ENCODE measurements at places on chromosomes 6 and 20. TPM values are rescaled to one million over a fixed set of nuclear protein-coding genes. Genes with fewer than 3 reads are reported as not detected.

SIRPA gene
- total RNA-seq, result 4.7 TPM

- DNase-seq, result no peak
Observed at GRCh38 chr20:7411075-7411474, 529.2 kb downstream of the HAO1 start.

DNA sequence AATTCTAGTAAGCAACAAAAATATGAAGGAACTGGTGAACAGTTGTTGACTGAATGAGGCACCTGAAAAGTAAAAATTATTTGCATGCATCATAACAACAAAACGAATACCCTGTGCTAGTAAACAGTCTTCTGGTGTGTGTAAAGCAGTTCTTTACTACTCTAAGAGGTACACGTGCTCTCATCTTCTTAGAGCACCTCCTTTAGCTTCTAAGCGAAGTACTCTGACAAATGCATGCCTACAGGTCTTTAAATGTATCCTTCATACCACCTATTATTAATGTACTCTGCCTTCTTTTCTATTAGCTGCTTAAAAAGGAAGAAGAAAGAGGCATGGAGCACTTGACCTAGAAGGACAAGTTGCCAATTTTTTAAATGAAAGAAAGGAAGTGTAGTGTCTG, 32.2 kb upstream of the MYB start:
- DNase-seq, result no peak

SNX21 gene
- 19.7 TPM for total RNA-seq

DNA sequence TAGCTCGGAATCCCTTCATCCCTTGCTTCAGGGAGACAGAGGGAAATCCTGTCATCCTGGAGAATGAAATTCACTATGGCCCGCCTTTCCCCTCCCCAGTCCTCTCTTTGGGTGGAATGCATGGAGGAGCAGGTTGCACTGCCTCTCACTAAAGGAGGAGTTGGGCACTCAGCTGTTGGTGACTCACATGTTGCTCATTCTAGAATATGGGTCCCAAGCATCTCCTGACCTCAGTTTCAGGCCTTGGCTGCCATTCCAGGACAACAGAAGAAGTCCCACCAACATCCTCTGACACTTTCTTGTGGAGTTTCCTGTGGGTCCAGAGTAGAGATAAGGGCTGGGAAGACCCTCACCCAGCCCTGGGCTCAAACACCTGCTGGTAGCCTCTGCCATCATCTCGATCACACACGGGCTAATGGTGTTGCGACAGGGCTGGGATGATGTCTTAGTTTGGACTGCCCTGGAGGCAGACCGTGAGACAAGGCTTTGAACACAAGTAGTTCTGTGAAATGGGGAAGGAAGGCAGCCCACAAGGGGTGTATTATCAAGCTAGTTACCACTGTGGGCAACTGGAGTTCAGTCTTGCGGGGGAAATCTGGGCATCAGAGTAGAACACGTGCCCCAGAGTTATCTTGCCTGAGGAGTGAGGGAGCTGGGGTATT, 52.4 kb upstream of the RNF24 start:
- DNase-seq, result no peak

CLPSL1 gene
- total RNA-seq, result not detected

DNA sequence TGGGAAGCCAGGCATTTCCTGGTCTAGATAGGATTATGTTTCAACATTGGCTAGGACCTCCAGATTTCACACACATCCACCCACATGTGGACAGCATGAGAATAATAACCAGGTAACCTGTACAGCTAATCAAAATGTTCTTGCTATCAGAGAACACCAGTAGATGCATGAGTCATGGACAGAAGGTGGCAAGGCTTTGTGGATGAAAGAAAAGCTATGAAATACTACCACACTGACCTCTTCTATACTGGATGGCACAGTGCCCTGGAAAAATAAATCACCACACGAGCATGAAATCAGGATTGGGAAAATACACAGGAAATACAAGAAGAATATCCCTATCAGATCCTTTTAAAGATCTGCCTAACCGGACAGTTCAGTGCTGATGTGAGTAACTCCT, 113.0 kb downstream of the GMDS start:
- no peak for DNase-seq

- DNase-seq, result no peak
Observed at GRCh38 chr20:3446779-3447178, 24.0 kb upstream of the ATRN start.

- DNase-seq, result no peak
Observed at GRCh38 chr6:105482921-105483320, 80.0 kb upstream of the PREP start.

- peak; percentile 6 for DNase-seq
Observed at GRCh38 chr6:9801249-9801754, 613.6 kb downstream of the TFAP2A start.

DNA sequence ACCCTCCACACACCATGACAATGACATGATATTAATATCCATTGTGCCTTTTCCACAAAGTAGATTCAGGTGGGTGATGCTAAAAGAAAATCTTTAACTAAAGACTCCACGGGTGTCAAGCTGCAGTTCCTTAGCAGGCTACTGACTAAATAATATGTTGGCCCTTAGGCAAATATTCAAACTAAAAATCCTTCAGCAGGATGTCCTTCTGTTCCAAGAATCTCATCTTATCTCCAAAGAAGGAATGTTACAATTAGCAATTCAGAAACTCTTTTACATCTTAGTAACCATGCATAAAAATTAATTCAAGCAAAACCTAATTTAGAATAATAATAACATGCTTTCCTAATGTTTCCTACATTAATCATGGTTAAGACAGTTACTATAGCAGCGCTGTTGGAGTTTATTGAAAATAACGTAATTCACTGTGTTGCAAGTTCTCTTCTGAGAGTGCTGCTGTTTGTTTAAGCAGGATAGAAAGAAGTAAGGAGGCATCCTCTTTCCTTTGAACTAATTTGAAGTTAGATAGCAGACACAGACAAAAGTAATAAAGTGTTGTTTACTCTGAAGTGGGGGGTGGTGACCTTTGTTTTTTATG, 414.8 kb upstream of the CDH4 start:
- DNase-seq, result no peak

GRIK2 gene
- 0.97 TPM for total RNA-seq

DNA sequence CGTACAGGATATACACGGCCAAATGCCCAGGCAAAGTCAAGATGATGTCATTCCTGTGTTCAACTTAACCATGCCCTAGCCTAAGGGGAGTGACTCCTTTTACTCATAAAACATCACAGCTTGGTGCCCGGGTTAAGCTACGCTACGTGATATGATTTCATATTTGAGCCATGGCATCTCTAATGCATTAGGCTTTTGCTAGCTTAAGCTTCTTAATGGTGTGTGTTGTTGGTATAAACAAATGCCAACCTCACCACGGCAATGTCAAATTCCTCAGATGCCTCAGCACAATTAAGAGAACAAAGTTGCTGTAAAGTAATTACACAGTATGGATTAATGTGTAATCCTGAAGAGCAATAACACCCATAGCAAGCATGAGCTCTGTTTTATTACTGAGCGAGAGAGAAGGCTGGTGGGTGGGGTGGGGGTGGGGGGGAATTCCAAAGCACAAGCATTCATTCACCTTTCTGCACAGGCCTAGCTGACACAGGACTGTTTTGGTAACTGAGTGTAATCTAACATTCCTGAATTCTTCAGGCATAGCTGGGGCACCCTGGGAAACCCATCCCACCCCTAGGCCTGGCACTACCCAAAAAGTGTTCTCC, 44.7 kb upstream of the CNKSR3 start:
- peak; percentile 60 for DNase-seq

- no peak for DNase-seq
Observed at GRCh38 chr6:97669191-97670031, 386.4 kb upstream of the MMS22L start.

KIF13A gene
- 31.5 TPM for total RNA-seq

- DNase-seq, result peak; percentile 27
Observed at GRCh38 chr20:2873747-2874041, 413 bp downstream of the PTPRA start.

- no peak for DNase-seq
Observed at GRCh38 chr20:6966721-6967120, 199.2 kb downstream of the BMP2 start.

- no peak for DNase-seq
Observed at GRCh38 chr6:22716721-22717120, 147.4 kb downstream of the HDGFL1 start.

GRCh38 chr6:5099537-5099936, 14.4 kb downstream of the PPP1R3G start:
- DNase-seq, result no peak

- DNase-seq, result no peak
Observed at GRCh38 chr6:170192905-170193304, 98.0 kb downstream of the DLL1 start.

PTP4A1 gene
- not detected for total RNA-seq

ARMH2 gene
- total RNA-seq, result not detected

DNA sequence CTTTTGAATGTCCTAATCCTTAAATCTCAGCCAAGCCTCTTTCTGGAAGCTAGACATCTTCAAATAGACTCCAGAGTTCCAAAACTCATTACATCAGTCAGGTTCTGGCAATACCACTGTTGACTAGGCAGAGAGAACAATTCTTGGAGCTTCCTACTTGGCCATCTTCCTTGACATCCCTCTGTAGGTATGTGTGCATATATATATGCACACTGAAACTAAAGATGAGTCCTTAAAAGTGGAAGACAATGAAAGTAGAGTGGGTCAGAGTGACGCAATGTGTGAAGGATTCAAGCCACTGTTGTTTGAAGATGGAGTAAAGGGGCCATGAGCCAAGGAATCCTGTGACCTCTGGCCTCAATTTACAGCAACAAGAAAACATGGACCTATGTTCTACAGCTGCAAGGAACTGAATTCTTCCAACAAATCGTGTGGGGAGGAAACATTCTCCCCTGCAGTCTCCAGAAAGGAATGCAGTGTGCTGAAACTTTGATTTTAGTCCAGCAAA, 18.7 kb upstream of the DUSP22 start:
- no peak for DNase-seq

ESF1 gene
- 28.6 TPM for total RNA-seq

DNA sequence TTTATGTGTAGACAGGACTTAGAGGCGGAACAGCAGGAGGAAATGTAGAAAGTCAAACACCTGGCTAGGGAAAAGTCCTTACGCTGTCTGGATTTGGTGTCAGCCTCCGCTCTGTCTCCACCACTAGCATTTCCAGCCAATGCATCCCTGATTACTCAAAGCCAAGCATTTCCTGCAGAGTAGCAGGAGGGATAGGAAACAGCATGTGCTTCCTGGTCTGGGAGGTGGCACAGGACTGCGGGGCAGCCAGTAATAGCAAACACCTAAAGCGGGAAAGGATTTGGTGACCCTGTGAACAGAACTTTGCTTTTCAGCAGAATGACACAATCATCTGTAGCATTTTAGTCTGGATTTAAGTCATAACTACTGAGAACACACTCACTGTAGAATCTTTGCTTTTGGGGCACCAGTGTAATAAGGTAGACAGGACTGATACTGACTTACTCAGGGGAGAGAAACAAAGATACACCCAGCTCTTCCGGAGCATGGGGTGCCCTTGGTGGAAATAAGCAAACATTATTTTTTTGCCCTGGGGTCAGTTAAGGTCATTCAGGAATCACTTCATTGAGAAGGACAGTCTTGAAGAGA, 133.3 kb upstream of the AHI1 start:
- DNase-seq, result no peak

DNA sequence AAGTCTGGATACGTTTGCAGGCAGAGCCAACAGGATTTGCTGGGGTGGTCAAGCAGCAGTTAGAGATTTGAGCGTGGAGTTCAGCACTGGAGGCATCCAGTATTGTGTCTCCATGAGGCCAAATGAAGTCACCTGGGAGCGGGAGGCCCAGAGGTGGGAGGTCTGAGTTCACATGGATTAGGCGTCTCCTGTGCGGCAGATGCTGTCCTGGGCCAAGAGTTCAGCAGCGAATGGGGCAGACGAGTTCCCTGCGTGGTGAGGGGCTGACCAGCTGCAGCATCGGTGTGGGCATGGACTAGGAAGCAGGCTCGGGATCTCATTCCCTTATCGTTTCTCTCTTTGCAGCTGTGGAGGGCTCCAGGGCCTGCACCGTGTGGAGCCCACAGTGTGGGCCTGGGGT, 66.2 kb downstream of the BCAS4 start:
- DNase-seq, result no peak

BYSL gene
- total RNA-seq, result 21.5 TPM

DNA sequence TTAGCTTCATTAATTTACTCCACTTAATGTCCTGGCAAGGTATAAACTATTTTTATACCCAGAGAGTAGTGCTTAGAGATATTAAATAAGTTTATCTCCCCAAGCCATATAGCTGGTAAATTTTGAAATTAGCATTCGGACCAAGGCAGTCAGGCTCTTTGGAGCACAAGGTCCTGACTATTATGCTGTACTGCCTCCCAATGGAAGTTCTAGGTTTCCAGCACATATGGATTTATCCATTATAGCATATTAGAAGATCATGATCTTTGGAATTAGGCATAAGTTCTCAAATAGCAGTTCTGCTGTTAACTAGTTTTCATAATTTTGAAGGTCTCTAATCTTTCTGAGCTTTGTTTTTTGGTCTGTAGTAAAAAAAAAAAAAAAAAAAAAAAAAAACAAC, 835.3 kb upstream of the EPHA7 start:
- DNase-seq, result no peak

SNRPB gene
- 883 TPM for total RNA-seq

GRCh38 chr6:169787797-169788196, 36.4 kb downstream of the ERMARD start:
- no peak for DNase-seq

PLEKHG1 gene
- total RNA-seq, result 0.08 TPM

OXT gene
- not detected for total RNA-seq

DNA sequence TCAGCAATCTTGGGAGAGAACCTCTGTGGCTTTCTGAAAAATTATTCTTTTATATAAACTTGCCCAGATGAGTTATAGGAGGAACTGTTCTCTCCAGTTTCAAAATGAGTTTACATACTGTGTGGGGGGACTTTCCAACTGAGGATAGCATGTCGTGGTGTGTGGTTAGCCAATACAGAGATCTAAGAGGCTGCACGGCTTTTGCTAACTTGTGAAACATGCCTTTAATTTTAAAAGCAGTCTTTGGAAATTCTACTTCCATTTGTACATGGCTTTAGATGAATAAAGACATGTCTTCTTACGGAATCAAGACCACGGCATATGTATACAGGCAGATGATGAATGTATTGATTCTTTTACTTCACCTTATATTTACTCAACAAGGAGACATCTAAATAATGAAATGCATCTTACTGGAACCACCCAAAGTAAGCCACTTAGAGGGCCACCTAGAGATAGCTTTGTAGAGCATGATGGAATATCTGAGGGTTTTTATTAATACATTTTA, 39.8 kb downstream of the HIVEP1 start:
- peak; percentile 42 for DNase-seq

GRCh38 chr20:13878566-13878965, 93.7 kb downstream of the NDUFAF5 start:
- DNase-seq, result no peak

- DNase-seq, result no peak
Observed at GRCh38 chr6:150323205-150323604, 45.6 kb upstream of the IYD start.

DNA sequence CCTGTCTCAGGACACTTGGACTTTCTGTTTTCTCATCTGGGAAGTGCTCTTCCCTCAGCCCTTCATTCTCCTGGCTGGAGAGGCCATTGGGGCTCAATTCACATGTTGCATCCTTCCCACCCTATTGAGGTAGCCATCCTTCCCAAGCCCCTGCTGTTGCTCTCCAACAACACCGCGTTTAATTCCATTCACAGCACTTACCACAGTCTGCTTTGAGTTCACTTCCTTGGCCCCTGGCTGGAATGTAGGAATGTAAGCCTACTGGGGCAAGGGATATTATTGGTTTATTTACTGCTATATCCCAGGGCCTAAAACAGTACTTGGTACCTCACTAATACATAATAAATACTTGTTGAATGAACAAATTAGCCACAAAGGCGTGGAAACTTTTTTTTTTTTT, 6.7 kb upstream of the GFOD1 start:
- DNase-seq, result peak; percentile 15

- DNase-seq, result peak; percentile 83
Observed at GRCh38 chr6:111604259-111605099, 1.2 kb downstream of the TRAF3IP2 start.

HDGFL1 gene
- not detected for total RNA-seq

CALHM6 gene
- not detected for total RNA-seq

Measured in SJSA1 (cell line).